ENCODE measurements at places on chromosomes 7 and 10. TPM values are rescaled to one million over a fixed set of nuclear protein-coding genes. Genes with fewer than 3 reads are reported as not detected.
A peak's percentile ranks its signal among the peaks of the same experiment; 100 is the strongest.

Gene URGCP
- polyA plus RNA-seq = 20.1 TPM

DNA sequence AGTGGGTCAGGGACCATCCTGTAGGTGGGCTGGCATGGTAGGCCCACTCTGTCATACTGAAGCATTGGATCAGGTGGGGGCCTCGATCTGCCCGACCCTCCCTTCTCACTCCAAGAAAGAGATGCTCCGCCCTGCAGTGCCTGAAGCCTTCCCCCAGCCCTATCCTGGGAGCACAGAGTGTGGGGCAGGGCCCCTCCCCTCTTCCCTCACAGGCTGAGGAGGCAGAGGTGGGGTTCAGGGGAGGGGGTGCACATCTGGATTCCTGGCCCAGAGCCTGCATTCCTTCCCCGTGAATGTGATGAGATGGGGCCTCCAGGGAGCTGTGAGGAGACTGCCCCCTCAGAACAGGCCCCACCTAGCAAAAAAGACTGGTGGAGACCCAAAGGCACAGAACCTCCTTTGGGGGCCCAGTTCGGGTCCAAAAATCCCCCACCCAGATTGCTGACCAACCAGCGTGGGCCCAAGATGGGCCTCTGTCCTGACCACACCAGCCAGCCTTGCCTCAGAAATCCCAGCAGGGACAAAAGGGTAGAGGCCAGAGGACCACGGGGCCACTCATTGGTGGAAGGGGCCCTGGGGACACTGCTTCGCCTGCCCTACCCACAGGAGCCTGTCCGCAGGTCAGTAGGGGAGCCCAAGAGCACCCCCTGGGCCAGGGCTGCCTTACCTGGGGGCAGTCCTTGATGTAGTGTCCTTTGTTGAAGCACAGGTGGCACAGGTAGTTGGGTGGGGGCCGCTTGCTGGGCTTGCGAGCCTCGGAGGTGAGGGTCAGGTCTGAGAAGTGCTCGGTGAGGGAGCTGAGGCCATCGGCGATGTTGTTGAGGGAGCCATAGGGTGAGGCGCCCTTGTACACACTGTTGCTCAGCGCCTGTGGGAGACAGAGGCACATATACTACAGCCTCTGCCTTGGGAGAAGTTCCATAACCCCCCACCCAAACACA, 13.3 kb downstream of the ZCCHC24 start:
- peak; percentile 46 for DNase-seq

Gene EVX1
- polyA plus RNA-seq = 1.4 TPM

DNA sequence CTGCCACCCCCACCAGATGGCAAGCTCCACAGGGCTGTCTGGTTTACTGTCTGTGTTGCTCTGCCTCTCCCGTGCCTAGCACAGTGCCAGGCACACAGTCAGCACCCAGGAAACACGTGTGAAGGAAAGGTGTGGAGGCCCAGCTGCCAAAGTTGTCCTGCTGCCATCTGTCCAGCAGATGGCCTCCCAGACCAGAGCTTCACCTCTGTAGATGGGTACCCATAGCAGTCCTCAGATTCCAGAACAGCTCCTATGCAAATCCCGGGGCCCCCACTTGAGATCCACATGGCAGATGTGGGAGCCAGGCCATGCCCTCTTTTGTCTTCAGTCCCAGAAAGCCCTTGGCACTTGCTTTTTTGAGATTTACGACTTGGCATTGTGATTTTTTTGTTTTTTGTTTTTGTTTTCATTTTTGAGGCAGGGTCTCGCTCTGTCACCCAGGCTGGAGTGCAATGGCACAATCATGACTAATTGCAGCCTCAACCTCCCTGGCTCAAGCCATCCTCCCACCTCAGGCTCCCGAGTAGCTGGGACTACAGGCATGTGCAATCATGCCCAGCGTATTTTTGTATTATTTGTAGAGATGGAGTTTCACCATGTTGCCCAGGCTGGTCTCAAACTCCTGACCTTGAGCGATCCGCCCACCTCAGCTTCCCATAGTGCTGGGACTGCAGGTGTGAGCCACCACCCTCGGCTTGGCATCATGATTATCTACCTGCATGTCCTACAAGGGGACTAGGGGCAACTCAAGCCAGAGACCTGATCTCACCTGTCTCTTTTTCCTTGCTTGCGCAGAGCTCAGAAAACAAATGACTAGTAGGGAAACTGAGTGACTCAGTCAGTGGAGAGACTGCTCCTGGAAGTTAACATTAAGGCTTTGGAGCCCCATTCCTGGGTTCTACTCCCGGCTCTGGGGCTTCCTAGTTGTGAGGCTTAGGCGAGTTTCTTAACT, 16.9 kb upstream of the PALD1 start:
- DNase-seq = peak; percentile 80

DNA sequence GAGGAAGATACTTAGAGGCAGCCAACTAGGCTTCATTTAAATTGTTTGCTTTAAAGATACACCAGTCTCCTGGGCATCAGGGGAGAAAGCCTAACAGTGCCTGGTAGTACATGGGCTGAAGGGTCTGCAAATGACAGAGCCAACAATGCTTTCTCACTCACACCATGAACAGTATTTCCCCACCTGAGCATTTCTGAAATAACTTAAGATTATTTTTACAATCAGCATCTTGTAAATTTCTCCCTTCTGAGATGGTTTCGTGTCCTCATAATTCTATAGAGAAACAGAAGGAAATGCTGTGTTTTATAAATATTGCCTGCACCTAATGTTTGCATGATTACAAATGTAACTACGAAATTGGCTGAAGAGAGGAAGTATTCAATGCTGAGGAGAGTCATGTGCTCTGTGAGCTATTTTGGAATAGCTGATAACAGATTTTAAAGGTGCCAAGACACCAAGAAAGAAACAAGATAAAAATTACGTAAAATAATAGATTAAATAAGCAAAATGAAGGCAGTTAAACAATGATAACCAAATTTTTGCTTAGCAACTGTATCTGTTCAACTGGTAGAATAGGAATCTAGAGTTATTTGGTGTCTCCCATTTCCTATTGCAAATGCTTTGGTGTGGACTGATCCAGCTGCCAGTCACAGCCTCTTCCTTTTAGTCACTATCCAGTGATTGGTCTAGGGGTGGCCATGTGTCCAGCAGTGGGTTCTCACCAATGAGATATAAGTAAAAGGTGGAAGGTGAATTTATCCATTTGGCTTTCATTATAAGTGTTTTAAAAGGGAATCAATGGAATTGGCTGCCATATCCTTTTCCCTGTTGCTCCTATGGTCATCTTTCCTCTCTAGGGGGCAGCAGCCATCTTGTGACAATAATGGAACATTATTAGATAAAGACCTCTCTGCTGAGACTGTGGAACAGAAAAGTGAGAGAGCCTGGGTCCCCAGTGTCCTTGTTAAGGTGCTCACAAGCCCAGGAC, 167.9 kb upstream of the SLC26A5 start:
- DNase-seq = no peak

Gene SORCS1
- polyA plus RNA-seq = 2.6 TPM

- peak; percentile 74 for DNase-seq
Measured at GRCh38 chr10:60816628-60817397, 38.5 kb downstream of the CDK1 start.

DNA sequence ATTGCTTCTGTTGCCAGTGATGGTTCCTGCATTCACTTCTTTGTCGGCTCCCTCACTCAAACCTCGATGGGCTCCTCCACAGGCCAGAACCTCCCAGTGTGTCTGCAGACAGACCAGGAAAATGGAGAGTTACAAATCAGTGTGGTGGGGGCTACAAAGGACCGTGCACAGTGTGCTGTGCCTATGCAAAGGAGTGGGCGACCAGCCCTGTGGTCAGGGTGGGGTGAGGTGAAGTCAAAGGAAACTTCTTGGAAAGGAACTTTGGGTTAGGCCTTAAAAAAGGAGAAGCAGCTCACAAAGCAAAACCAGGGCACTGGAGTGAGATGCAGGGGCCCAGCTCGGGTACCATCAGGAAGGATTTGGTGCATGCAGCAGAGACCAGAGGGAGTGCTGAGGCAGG, 304.3 kb upstream of the ZMIZ1 start:
- DNase-seq = no peak

GRCh38 chr7:54663603-54664234, 95.3 kb downstream of the SEC61G start:
- DNase-seq = peak; percentile 14

Gene CHAT
- 0.75 TPM for polyA plus RNA-seq

GRCh38 chr7:76315364-76315763, 12.9 kb downstream of the HSPB1 start:
- DNase-seq = no peak

DNA sequence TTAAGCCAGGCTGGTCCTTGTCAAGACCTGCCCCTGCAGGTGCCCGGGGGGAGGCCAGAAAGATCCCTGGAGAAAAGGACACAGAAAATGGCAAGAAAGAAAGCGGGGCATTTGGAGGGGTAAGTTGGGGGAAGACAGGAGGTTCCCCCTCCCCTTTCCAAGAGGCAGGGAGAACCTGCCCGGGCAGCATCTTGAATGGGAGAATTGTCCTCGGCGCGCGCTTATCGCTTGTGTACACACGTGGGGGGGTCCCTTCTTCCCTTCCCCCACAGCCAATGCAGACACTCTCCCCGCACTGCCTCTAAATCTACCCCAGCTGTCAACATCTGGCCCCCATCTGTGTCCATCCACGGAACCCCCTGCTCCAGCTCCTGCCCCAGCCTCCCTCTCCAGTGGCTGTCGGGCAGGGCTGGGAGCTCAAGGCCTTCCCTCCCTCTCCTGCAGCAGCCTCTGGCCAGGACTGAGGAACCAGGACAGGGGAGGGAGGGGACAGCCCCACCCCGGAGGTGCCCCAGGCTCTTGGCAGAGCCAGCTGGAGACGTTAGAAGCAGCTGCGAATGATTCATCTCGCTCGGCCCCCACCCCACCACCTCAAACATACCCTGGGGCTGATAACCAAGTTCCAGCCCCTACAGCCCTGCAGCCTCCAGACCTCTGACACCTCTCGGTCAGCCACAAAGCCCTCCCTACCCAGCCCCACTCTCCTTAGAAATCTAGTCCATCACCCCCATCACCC, 25.3 kb downstream of the EPHB4 start:
- DNase-seq = peak; percentile 80

GRCh38 chr10:3002304-3002703, 65.0 kb upstream of the PFKP start:
- DNase-seq = no peak

DNA sequence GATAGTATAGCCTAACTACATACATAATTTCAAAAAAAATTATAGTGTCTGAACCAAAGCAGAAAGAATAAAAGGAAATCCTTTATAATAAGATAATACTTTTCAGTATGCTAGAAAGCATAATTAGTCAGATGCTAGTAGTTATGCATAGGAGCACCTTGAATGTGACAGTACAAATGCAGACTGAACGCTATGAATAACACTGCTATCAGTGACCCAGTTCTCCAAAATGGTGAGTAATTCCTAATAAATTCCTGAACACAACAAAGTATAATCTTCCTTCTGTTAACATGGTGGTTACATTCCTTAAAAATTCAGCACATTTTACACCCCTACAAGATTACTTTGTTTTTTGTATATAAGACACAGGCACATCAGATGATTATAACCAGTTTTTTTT, 1.2 kb upstream of the CHPF2 start:
- DNase-seq = no peak

GRCh38 chr10:79559726-79560125, 481 bp downstream of the SFTPA2 start:
- DNase-seq = no peak

Gene PCLO
- 6.4 TPM for polyA plus RNA-seq

DNA sequence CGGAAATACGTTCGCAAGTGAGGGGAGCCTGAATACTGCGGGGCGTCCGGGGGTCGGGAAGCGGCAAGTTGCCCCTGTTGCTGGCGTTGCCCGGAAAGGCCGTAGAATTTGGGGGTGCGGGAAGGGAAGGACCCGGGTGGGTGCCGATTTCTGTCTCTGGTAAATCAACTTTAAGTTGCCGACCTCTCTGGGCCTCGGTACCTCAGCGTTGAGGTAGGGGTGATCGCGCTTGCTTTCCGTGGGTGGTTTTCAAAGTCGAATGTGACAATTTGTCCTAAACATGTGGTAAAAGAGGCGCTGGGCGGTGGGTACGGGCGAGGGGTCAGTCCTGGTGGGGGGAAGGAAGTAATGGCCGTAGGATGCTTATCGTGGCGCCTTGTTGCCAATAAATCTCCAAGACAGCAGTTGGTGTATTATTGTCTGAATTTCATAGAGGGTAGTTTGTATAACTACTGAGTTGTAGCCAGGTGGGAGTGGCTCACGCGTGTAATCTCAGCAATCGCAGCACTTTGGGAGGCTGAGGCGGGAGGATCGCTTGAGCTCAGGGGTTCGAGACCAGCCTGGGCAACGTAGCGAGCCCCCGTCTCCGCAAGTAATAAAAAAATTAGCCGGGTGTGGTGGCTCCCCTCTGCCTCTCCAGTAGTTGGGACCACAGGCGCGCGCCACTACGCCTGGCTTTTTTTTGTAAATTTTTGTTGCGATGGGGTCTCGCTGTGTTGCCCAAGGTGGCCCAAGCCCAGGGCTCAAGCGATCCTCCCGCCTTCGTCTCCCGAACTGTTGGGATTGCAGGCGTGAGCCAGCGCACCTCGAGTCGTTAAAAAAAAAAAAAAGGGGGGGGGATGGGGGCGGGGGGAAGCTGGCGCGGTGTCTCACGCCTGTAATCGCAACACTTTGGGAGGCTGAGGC, 644 bp downstream of the BUD23 start:
- DNase-seq = peak; percentile 44

DNA sequence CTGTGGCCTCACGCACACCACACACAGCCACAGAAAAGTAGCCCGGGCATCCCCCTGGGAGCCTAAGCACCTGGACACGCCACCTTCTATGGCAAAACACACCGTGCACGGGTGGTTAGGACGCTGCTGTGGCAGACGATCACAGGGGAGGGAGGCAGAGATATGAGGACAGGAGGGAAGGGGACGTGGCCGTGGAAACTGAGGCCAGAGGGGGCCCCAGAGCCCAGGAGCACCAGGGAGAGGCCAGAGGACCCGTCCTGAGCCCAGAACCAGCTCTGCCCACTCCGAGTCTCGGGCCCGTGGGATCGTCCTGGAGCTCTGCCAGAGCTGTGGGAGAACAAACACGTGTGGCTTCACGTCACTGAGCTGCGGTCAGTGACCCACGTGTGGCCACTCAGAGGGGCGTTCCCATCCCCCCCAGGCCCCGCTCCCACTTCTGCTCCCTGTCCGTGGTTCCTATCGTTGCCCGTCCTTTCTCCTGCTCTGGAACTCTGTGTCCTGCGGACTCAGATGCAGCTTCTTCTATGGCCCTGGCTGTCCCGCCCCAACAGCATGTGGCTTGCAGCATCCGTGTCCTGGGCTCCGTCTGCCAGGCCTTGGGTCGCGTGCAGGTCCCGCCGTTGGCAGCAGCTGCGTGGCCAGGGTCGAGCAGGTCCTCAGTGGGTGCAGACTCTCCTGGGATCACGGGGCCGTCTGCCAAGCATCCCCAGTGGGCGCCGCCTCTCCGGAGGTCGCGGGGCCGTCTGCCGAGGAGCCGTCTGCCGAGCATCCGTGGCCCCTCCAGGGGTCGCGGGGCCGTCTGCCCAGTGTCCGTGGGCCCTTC, 31.0 kb downstream of the GET4 start:
- DNase-seq = peak; percentile 47

DNA sequence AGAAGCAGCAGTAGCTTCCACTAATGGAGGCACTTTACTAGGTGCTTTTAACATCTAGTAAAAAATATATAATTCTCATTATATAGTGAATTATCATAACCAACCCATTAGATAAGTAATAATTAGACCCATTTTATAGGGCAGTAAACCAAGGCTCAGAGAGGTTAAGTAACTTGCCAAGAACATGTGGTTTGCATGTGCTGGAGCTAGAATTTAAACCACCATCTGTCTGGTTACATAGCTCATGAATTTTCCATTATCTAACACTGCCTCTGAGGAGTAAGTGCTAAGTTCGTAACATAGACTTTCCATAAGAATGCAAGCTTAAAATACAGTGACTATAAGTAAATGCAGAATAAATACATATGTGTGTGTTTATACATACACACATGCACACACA, 41.9 kb downstream of the CREB3L2 start:
- no peak for DNase-seq

GRCh38 chr7:14751461-14751860, 151.1 kb downstream of the DGKB start:
- DNase-seq = no peak

Gene CLCN1
- polyA plus RNA-seq = 2.7 TPM
